ENCODE measurements at places on chromosomes 16 and 17.
A peak's percentile ranks its signal among the peaks of the same experiment; 100 is the strongest.

DNA sequence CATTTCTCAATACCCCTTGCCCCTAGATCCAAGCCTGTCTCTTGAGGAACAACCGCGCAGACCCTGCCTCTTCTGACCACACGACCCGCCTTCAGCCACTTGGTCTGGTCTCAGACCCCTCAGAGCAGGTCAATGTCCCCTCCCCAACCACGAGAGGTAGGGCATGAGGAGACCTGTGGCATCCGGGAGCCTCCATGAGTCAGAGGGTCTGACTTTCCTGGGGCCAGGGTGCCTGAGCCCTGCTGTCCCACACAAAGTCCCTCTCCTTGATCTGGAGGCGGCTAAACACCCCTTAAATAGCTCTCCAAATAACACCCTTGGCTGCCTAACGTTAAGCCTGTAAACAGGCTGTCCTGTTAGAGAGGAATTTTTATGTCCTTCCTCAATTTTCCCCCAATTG, 5.1 kb downstream of the CARMIL2 start:
- DNase-seq: no peak

DNA sequence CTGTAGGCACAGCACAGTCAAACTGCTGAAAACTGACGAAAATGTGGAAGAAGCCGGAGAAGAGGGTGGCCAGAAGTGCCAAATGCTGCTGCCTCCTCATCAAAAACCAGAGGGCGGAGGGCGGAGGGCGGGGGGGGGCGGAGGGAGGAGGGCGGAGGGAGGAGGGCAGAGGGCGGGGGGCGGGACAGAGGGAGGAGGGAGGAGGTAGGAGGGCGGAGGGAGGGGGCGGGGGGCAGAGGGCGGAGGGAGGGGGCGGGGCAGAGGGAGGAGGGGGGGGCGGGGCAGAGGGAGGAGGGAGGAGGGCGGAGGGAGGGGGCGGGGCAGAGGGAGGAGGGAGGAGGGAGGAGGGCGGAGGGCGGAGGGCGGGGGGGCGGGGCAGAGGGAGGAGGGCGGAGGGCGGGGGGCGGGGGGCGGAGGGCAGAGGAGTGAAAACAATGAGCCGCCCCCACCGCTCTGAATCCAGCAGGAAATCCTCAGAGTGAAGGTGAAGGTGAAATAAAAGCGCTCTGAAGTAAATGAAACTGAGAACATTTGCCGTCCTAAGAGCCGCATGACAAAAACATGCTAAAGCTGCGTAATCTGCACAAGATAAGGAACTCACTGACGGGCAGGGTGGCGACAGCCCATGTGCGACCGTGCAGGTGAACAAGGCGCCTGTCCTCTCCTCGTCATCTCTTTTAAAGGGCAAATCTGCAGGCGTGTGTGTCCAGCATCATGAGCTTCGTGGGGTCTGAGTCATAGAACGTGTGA, 22.6 kb upstream of the CBFA2T3 start:
- no peak for DNase-seq

DNA sequence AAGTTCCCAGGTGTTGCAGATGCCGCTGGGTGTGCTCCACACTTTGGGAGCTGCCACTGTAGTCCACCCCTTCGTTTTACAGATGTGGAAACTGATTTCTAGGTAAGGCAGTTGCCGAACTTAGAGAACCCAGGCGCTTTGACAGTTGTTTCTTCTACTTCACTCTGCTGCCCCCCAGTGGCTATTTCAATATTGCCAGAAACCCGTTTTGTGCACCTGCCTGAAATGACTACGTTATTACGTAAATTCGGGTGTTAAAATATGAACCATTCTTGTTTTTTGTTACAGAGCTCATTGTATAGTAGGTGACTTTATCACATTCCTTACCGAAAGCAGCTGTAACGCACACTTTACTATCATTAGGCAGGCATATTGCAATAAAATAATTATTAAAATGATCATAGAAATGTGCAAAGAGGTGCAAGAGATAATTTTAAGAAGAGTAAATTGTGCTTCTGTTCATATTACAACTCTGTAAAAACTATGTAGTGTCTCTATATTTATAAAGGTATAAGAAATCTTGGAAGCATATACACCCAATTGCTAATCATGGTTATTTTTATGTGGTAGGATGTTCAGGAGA, 44.9 kb downstream of the OTOA start:
- DNase-seq: peak; percentile 72

DNA sequence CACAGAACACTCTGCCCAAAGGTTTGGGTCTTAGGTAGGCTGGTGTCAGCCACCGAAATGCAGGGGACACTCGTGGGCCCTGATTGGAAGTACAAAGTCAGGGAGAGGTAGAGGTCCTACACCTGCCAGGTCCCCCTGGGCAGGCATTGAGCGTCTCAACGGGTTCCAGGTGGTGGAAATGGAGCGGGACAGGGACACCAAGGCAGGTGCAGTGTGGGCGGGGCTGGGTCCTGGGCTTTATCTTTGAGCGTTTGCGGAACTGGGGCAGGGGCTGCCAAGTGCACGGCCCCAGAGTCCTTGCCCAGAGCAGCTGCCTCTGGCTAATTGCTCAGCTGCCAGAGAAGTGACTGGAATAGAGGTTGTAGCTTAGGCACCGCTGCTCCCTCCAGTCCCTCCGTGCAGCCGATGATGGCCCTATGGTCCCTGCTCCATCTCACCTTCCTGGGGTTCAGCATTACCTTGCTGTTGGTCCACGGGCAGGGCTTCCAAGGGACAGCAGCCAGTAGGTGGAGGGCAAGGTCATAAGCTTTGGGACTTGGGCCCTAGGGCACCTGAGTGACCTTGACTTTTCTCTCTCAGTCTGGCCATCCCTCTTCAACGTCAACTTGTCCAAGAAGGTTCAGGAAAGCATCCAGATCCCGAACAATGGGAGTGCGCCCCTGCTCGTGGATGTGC, at the start of gene ZACN:
TSS of gene ZACN (plus strand) at position 323 of the 675 bp plus-strand sequence. CDS start at position 406, 83 bp downstream.
- DNase-seq: no peak

DNA sequence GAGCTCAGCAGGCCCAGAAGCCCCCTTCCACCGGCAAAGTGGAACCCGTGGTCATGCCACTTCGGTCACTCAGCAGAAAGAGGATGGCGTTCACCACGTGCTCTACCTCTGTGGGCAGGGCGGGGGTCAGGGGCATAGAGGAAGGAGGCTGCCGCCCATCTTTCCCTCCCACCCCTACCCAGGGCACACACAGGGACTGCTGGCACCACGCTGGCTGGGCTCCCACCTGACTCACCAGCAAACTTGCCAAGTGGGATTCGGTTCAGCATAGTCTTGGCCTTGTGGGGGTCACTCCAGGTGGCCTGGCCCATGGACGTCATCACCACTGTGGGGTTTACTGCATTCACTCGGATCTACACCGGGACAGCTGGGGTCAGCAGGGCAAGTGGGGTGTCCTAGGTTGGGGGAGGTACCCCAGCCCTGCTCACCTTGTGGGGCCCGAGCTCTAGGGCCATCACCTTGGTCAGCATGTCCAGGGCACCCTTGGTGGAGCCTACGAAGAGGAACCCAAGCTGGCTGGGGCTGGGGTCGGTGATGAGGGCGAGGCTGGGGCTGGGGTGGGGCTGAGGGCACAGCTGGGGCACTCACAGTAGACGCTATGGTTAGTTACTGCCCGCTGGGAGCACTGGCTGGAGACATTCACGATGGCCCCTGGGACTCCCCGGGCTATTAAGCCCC, 1.4 kb downstream of the DCXR start:
- DNase-seq: no peak

DNA sequence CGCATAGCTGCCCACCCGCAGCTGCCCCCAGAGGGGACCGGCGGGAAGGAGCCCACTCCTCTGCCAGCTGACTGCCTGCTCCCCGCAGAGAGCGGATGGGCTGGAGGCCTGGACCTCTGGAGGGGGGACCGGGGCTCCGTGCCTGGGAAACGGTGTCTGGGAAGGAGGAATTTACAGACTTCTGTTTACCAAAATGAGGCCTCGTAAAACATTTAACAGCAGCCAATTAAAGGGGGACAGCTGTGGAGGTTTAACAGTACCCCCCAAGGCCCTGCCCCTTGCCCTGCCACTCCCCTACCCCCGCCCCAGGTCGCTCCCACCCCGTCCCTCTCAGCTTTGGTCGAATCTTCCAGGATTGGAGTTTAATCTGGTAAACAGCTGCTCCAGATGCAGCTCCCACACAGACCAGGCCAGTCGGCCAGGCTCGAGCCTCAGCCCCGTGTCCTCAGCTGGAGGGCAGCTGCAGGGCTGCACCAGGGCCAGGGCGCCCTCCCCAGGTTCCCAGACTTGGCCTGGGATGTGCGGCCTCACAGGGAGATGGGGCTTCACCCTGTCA, 41.1 kb downstream of the BAHCC1 start:
- no peak for DNase-seq

DNA sequence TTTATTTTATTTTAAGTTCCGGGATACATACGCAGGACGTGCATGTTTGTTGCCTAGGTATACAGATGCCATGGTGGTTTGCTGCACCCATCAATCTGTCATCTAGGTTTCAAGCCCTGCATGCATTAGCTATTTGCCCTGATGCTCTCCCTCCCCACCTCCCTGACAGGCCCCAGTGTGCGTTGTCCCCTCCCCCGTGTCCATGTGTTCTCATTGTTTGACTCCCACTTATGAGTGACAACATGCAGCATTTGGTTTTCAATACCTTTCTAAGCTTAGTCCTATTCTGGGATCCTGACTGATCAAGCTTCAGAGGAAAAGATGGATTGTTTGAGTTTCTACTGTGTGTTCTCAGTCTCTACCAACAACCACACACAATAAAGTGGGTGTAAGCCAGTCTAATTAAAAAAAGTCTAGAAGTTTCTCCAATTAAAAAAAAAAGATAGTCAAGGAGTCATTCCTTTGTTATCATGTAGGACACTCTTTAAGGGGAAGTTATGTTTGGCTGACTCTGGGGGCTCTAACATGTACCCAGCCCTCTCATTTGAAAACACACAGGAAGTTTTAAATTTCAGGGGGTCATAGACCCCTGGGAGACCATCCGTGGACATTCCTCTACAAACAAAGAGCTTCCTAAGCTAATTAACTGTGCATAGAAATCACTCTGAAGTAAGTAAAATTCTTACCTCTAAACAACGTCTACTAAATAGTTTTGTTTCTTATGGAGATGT, 66.3 kb upstream of the ADAMTS18 start:
- DNase-seq: no peak

DNA sequence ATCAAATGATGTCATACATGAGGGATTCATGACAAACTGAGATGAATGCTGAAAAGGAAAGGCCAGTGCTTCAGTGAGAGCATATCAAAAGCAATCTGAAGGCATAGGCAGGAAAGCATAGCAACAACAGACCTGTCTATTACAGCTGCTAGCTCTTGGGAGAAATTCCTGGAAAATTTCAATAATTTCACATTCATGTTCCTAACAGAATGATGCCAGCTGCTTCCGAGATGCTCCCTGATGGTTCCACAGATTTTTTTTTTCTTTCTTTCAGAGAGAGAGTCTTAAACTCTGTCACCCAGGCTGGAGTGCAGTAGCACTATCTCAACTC, 50.3 kb upstream of the CLEC3A start:
- no peak for DNase-seq

DNA sequence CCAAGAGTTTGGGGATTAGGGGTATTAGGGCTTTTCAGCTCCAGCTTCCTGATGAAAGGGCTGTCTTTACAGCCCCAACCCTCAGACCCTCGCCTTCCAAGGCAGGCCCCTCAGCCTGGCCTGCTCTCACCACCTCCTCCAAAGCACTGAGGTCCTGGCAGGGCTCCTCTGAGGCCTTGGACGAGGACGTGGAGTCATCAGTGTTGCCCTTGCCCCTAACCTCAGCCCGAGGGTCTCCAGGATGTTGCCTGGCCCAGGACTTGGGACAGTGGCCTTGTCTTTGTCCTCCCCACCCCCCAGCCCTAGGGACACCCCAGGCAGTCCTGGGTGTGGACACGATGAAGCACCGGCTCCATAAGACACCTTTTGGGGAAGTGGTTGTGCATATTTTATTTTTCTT, 28.2 kb downstream of the B9D1 start:
- no peak for DNase-seq

DNA sequence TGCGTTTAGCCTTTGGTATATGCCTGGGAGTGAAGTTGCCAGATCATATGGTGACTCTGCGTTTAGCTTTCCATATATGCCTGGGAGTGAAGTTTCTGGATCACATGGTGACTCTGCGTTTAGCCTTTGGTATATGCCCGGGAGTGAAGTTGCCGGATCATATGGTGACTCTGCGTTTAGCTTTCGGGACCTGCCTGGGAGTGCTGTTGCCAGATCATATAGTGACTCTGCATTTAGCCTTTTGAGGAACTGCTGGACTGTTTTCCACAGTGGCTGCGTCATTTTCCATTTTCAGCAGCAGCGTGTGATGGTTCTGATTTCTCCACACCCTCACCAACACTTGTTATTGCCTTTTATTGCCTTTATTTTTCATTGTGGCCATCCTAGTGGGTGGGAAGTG, 73.0 kb downstream of the OR1D5 start:
- no peak for DNase-seq

DNA sequence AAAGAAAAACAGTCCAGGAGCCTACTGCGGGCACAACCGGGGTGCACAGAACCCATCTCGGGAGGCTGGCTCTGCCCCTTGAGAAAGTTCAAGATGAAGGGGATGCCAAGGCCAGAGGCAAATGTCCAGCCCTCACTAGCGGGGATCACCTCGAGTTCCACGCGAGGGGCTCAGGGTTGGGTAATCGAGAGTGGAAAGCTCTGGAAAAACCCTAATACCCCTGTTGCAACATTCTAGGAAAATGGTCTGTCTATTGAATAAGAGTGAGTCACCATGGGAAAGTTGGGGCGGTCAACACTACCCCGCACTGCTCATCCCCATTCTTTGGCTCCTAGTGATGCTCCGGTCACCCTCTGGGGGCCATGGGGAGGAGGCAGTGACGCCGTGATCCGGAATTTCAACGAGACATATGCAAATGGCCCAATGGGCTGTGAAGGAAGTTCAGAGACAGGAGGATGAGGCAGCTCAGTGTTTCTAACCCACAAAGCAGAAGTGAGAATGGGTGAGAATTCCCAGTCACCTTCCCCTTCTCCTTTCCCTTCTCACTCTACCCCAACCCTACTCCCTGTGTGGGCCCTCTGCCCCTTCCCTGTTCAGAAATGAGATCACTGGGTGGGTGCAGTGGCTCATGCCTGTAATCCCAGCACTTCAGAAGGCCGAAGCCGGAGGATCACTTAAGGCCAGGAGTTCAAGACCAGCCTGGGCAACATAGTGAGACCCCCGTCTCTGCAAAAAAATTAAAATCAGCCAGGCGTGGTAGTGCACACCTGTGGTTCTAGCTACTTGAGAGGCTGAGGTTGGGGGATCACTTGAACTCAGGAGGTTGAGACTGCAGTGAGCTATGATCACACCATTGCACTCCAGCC, 22.4 kb downstream of the SOCS3 start:
- no peak for DNase-seq
